ENCODE measurements at places on chromosomes 3 and 15.
A peak's percentile ranks its signal among the peaks of the same experiment; 100 is the strongest.

- DNase-seq = no peak
Measured at GRCh38 chr3:81395739-81396513, 365.5 kb downstream of the GBE1 start.

GRCh38 chr3:144482876-144483275 is 511.3 kb downstream of the DIPK2A start:
- DNase-seq = no peak

DNA sequence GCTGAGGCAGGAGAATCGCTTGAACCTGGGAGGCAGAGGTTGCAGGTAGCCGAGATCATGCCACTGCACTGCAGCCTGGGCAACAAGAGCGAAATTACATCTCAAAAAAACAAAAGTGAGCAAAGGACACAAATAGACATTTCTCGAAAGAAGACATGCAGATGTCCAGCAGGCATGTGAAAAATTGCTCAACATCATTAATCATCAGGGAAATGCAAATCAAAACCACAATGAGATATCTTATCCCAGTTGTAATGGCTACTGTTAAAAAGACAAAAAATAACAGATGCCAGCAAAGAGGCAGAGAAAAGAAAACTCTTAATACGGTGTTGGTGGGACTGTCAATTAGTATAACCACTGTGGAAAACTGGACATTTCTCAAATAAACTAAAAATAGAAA is 20.9 kb downstream of the ASB7 start:
- no peak for DNase-seq

GRCh38 chr3:42502429-42503250 is at the start of gene VIPR1:
VIPR1 (plus strand) TSS chr3:42502643; CDS start chr3:42502736, 93 bp downstream.
- DNase-seq = peak; percentile 92

- no peak for DNase-seq
Measured at GRCh38 chr15:87959080-87959479, 297.5 kb downstream of the NTRK3 start.

DNA sequence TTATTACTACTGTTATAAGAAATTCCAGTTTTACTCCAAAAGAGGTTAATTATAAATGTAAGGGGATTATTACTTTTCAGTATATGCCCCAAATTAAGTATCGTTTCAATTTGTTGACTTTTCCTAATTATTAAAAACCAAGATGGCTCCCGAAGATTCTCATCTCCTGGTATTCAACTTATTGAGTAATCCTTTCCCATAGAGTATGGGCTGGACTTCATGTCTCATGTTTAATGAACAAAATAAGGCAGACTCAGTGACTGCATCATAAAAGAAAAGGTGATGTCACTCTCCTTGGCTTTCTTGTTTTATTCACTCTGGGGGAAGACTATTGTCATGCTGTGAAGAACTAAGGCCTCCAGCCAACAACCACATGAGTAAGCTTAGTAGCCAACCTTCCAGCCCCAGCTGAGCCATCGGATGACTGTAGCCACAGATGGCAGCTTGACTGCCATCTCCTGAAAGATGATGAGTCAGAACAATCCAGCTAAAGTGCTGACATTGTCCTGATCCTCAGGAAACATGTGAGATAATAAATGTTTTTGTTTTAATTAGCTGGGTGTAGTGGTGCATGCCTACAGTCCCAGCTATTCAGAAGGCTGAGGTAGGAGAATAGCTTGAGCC is 17.3 kb downstream of the IGF2BP2 start:
- no peak for DNase-seq

DNA sequence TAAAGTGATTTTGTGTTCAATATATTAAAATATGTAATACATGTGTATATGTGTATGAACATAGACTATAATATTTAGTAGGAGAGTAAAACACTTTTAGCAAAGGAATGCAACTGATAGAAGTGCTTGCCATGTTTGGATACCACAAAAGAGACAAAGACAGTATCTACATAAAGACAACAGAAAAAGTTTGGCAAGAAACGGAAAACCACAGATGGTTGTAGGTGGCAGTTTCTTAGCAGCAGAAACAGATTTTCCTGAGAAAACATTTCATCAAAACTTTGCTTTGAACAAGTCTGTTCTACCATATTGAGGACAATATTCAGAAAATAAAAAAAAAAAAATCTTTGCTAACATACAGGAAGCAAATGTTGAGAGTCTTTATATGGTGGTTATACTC is 1560.4 kb upstream of the GBE1 start:
- no peak for DNase-seq

GRCh38 chr3:4831580-4831950 is 147.7 kb upstream of the BHLHE40 start:
- no peak for DNase-seq

DNA sequence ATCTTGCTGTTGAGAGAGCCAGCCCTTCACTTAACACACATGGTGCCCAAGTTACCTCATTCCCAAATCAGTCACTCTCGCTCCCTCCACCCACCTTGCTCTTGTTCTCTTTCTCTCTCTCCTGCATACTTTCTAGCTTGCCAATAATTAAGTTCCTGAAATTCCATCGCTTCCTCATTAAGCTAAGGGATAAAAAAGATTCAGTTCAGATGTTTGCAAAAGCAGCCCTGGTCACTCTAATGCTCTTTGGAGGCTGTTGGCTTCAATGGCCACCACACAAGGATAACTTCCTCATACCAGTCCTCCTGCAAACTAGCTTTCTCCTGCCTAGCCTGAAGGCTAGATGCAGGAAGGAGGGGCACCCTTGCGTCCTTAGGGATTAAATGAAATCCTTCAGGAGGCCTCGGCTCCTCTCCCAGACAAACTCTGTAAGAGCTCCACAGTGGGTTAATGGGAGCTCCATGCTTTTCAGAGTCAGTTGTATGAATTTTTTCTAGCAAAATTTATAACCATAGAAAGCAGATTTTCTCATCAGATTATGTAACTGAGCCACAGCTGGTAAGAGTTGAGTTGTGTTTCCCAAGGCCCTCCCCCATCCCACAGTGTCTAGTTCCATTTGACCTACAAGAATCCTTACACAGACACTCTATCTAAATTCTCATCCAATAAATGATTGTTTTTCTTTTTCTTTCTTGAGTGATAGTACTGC is 176.6 kb upstream of the TRIM42 start:
- no peak for DNase-seq

GRCh38 chr15:28903555-28903954 is 17.8 kb downstream of the APBA2 start:
- DNase-seq = no peak

- no peak for DNase-seq
Measured at GRCh38 chr3:149702691-149703441, 45.0 kb upstream of the WWTR1 start.

GRCh38 chr15:64110950-64111678 is 15.3 kb downstream of the SNX1 start:
- DNase-seq = no peak

GRCh38 chr3:138921316-138922292 is 25.3 kb downstream of the FOXL2 start:
- no peak for DNase-seq

GRCh38 chr3:79979990-79980389 is 212.2 kb upstream of the ROBO1 start:
- no peak for DNase-seq

- DNase-seq = no peak
Measured at GRCh38 chr3:124621498-124621897, 108.8 kb upstream of the UMPS start.

DNA sequence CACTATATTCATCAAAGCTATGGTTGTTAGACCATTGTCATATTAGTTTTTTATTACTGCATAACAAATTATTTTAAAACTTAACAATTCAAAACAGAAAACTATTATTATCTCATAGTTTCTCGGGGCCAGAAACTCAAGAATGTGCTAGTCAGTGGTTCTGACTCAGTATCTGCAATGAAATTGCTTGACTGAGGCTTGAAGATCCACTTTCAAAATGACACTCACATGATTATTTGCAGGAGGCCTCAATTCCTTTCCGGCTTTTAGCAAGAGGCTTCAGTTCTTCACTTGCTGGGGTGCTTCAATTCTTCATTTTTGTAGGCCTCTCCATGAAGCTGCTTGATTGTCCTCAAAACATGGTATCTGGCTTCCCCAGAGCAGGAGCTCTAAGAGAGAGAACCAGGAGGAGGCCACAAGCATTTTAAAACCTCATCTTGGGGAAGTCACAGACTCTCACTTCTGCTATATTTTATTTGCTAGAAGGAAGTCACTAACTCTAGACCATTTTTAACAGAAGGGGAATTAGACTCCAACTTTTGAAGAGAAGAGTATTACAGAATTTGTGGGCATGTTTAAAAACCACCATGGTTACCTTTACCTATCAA is 383.7 kb downstream of the MFSD1 start:
- DNase-seq = no peak

DNA sequence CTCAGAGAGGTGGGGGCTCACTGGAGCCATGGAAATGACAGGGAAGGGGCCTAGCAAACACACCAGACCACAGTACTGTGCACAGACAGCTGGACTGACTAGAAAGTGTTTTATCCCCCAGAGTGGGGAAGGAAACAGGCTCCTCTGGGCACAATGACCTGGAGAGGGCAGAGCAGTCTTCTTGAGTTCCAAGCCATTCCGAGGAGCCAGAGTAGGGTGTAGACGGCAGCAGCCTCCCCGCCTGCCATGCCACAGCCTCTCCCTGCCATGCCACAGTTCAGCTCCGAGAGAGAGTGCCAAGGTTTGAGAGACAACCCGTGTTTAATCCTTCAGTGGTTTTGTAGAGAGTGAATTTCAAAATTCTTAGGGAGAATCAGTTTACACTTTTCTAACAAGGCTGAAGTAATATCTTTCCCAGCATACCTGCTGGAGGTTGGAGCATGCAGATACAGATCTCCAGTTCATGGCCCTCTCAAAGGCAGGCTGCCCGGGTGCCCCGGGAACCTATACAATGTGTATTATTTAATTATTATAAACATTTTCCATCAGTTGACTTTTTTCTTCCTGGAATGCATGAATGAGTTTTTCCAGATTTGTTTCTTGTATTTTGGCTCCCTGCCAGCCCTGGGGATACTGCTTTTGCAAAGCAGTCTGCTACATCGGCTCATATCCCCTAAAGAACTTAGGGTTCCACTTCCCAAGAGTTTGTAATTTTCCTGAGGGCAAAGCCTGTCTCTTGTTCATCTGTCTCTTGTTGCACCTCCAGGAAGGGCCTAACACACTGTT is 3.2 kb downstream of the PODXL2 start:
- DNase-seq = no peak

DNA sequence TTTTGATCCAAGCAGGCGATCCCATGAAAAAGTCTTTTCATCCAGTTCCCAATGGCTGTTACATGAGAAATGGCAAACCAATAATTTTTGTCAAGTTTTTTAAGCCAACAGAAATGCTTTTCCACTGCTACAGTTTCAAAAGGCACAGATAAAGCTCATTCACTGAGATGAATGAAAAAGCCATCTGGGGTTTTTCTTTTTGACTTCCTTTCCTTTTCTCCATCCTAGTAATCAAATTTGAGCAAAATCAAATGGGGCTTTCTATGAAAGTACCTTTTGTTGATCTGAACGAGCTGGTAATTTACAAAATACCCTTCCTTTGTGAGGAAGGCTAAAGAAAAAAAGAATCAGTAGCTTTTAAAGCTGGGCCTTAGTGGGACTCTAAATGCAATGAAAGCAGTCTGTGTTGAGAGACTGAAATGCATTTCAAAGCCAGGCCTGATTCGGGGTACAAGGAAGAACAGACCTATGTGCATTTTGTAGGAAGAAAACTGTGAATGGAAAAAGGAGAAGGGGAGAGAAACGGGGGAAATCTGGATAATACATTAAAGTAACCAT is 185.2 kb upstream of the DNAJC19 start:
- no peak for DNase-seq

- no peak for DNase-seq
Measured at GRCh38 chr15:73905225-73905827, 20.9 kb upstream of the LOXL1 start.

GRCh38 chr3:193805448-193805847 is 212.4 kb downstream of the OPA1 start:
- peak; percentile 91 for DNase-seq

Data from mesothelial cell of epicardium (in vitro differentiated cells).